PC-9 (cell line): ENCODE measurements at places on chromosomes 2 and 18. TPM values are rescaled to one million over a fixed set of nuclear protein-coding genes. Genes with fewer than 3 reads are reported as not detected.

DNA sequence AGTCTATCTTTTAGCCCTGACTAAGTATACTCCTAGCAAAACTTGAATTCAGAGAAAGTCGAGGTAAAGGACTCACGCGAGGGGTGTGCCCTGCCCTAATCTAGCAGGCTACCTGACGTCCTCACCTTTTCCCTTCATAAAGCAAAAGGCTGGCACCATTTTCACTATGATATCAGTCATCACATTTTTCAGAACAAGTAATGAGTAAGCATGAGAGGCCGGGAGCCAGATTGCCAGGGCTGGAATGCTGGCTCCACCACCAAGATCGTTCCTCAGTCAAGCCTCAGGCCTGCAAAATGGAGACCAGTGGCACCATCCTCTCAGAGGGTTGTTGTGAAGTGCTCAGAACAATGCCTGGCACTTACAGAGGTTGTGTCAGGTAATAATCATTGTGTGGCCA, 18.7 kb upstream of the NCKAP5 start:
- no peak for DNase-seq

GRCh38 chr18:23301972-23302371, 151.1 kb upstream of the RIOK3 start:
- no peak for DNase-seq

- DNase-seq = no peak
These were observed 79.5 kb downstream of the UPP2 start for GRCh38 chr2:158181171-158181570.

- DNase-seq = no peak
These were observed 7.9 kb downstream of the ARL4C start for GRCh38 chr2:234488913-234489451.

DNA sequence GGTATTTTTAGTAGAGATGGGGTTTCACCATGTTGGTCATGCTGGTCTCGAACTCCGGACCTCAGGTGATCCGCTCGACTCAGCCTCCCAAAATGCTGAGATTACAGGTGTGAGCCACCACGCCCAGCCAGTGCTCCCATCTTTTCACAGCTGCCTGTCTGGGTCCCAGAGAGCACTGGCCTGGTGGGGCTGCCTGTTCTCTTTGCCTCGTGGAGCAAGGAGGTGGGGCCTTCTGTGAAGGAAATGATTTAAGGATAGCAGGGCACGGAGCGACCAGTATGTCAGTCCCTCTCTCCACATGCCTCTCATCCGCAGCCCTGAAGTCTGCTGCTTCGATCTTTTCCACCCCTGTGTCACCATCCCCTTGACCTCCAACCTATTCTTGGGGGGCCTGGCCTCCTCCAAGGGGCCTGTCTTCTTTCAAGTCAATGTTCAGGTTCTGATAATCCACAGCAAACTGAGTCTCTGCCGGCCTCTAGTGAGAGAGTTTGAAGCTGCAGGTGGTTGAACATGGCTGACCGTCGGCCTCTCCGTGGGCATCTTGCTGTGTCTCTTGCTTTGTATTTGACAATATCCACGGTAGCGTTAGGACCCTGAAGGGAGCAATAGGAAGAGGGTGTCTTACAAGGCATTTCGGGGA, 28.2 kb upstream of the GIGYF2 start:
- DNase-seq = no peak

DNA sequence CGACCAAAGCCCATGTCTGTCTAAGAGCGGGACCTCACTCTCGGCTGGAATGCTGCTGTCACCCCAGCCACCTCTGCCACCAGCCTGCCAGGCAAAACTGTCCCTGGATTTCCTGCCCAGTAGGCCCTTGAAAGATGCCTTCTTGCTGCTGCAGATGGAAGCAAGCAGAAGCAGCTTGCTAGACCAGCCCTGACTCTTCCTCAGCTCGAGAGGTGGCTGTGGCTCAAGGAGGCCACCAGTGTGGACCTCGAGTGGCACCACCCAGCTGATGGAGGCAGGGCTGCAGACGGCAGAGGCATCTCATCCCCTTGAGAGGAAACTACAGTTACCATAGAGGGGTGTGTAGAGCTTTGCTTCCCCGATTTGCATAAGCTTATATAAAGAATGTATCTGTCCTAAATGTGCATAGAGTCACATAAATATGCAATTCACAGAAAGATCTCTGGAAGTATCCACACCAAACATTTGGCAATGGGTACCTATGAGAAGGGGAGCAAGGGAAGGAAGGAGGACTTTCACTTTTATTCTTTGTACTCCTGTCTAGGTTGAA, 20.6 kb downstream of the ADCY3 start:
- no peak for DNase-seq

DNA sequence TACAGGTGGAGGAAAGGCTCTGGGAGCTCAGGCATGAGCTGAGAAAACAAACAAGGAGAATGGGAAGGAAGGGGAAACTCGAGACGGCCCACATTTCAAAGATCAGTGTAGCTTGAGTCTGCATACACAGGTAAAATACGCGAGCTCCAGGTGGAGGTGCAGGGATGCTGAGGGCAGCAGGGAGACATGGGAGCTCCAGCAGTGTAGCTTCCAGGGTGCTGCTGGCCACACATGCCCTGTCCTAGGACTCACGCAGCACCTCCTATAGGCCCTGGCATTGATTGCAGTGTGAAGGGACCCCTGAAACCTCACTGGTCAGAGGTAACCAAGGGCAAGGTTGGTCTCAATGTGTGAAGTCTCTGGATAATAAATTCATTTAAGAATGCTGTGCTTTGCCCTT, 362.8 kb upstream of the HS6ST1 start:
- no peak for DNase-seq

- no peak for DNase-seq
These were observed 1120.8 kb upstream of the TMEFF2 start for GRCh38 chr2:193315428-193316091.

DNA sequence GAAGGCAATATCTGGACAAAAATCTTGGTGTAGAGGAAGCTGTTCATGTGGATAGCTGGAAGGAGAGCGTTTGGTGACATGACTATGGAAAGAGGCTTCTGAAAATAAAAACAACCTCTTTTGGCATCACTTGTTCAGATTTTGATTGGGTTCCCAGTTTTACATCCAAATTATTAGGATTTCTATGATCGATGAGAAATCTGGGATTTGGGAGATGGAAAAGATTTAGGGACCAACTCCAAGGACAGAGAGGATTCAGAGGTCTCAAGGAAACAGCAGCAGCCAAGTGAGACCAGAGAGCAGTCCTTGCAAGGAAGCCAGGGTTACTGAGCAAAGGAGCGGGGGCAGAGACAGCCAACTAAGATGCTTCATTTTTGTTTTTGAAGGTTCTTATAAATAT, 441.7 kb downstream of the TRIB2 start:
- DNase-seq = no peak

- DNase-seq = no peak
These were observed 264.3 kb downstream of the KLHL29 start for GRCh38 chr2:23649303-23649702.

- no peak for DNase-seq
These were observed 38.8 kb upstream of the OTOS start for GRCh38 chr2:240179186-240179815.

DNA sequence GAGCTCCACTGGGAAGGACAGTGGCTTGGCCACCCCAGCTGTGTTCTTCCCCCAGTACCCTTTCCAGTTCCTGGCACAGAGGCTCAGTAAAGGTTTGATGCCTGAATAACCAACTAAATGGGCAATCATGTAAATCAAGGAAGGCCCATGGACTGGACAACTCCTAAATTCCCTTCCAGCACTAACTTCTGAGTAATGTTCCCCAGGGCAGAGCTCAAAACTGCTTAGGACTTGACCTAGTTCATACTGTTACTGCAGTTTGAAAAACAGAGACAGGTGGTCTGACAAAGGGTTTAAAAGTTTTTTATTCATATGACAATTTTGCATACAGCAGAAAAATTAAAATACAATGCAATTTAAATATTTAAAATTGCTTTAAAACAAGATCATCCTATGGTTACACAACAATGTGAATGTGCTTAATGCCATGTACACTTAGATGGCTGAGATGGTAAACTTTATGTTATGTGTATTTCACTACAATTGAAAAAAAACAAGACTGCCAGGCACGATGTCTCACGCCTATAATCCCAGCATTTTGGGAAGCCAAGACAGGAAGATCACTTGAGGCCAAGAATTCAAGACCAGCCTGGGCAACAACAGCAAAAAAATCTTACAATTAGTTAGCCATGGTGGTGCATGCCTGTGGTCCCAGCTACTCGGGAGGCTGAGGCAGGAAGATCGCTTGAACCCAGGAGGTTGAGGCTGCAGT, 26.2 kb downstream of the PCBP1 start:
- no peak for DNase-seq

GRCh38 chr2:40164736-40165508, 287.0 kb downstream of the SLC8A1 start:
- DNase-seq = no peak

DNA sequence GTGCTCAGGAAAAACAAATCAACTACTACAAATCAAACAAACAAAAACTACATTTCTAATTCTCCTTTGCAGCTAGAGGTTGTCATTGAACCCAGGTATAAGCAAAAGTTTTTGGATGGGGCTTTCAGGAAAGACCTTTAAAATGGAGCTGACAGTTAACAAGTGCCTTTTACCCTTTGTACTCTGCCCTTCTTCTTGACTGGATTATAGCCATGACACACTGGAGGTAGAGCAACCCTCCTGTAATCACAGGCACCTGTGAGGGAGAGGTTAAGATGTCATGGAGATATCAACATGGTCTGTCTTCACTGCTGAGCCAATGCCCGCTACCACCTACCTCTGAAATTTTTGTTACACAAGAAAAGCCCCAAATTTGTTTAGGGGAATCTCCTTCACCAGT, 100.0 kb upstream of the GLS start:
- no peak for DNase-seq

GRCh38 chr2:11405599-11406266, 60.2 kb downstream of the E2F6 start:
- DNase-seq = no peak

The MC4R gene
- total RNA-seq = not detected in 2 replicates

DNA sequence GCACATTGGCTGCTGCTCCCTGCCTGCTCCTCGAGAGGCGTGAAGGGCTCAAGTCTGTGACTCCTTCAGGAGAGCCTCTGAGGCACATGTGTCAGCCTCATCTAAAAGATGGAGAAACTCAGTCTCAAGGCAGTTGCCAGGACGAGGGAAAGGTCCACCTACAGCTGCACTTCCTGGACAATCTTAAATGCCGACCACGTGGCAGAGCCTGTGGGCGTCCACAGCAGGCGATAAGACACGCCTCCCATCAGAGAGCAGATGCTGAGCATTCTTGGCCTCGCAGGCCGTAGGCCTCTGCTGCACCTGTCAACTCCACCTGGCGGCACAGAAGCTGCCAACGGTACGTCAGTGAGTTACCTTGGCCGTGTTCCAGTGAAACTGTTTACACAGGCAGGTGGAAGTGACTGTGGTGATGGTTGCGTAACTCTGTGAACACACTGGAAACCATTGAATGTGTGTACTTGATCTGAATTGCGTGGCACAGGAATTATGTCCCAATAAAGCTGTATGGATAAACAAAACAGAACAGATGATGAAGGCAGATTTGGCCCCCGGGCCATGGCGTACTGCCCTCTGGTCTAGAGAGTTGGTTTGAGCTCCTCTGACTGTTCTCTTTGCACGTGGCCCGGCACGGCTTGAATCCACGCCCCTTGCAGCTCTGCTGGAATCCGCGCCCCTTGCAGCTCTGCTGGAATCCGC, 114.5 kb downstream of the RNF144A start:
- peak; percentile 56 for DNase-seq

The OSBPL6 gene
- 2.6 and 3.5 TPM in 2 replicates for total RNA-seq

- no peak for DNase-seq
These were observed 896 bp upstream of the SLC8A1 start for GRCh38 chr2:40452786-40453185.

DNA sequence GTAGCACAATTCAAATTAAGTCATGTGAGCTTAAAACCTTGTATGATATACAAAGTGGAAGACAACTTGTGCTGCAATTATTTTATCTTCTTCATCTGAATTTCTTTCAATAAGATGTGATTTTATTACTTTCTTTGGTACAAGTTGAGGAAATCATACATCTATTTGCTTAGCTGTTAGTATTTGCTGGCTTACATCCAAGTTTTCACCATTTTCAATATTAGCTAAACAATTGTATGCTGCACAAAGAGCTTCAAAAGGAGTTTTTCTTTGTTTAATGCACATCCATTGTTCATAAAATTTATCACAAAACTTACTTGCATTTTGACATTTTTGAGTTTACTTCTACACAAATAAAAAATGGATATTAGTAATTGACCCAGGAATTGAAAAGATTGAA, 40.9 kb downstream of the SCN9A start:
- no peak for DNase-seq

The SCN1A gene
- not detected in 2 replicates for total RNA-seq

The RAB27B gene
- 9.9 and 12.7 TPM in 2 replicates for total RNA-seq

DNA sequence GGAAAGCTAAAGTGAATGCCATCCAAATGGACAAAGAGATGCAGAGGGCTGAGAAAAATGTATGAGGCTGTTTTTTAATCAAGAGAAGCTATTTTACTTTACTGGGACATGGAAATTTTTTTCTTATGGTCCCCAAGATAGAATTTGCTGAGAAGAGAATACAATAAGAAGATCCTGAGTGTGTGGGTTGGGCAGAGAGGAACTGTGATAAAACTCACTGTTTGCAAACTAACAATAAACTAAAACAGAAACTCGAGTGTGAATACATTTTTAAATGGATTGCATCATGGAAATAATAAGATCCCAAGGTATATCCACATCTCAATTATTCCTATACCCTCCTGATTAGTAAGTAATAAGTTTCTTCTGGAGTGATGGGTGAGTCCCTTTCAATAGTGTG, 4.4 kb downstream of the NEB start:
- DNase-seq = no peak

DNA sequence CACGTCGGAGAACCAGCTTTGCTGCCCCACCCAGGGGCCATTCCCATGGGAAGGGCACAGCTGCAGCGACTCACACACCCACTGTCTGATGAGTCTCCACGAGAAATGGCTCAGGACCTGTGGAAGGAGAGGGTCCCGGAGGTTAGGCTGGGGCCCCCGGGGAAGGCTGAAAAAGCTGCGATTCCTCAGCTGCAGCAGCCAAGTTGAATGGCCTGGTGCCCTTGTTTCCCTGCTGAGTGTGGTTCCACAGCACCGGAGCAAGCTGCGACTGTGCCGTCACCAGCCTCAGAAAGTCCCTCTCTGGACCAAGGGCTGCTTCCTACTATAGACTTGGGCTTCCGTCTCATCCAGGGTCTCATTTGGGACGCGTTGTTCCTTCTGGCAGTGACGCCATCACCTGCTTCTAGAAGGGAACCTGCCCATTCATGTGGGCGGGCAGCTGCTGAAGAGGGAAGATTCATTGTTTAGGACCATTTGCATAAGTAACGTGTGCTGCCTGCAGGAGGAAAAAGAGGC, 180.2 kb downstream of the INHBB start:
- no peak for DNase-seq

The INPP5D gene
- total RNA-seq = 0.55 and 0.74 TPM in 2 replicates

The SULT1C4 gene
- total RNA-seq = not detected in 2 replicates

The DOK6 gene
- total RNA-seq = not detected in 2 replicates

The ALPP gene
- total RNA-seq = 47.5 and 57.8 TPM in 2 replicates

The DNAJC5G gene
- total RNA-seq = not detected in 2 replicates

GRCh38 chr18:40019797-40020392, 1935.1 kb upstream of the PIK3C3 start:
- DNase-seq = no peak
